ENCODE measurements at places on chromosomes 6 and 20.
A peak's percentile ranks its signal among the peaks of the same experiment; 100 is the strongest.

DNA sequence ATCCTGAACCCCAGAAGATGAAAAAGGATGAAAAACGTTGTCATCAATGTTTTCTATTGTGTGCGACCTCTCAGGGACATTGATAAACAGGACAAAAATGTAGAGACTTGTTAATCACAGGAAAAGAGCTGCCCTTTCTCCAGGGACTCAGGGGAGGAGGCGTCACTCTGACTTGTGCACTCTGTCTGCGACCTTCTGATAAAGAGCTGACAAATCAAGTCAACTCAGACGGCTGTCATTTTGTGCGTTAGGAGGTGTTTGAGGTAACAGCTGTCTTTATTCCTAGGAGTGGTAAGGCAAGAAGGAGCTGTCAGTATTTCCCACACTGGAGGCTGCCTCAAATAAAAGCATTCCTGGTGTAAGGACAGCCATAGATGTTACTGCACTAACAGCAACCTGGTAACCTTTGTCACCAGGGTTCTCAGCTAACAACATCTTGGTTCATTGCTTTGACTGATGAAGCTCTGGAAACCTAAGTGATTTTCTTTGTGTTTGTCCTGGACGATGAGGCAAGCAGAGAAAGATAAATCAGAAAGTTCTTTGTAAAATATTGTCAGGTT, 38.6 kb upstream of the NXT1 start:
- DNase-seq: no peak

DNA sequence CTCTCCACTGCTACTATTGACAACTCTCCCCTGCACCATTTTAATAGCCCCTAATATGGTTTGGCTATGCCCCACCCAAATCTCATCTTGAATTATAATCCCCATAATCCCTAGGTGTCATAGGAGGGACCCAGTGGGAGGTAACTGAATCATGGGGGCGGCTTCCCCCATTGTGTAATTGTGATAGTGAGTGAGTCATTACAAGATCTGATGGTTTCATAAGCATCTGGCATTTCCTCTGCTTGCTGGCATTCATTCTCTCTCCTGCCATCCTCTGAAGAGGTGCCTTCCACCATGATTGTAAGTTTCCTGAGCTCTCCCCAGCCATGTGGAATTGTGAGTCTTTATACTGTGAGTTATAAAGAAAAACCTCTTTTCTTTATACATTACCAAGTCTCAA, 74.1 kb upstream of the TCF21 start:
- no peak for DNase-seq

- no peak for DNase-seq
Measured at GRCh38 chr20:47544240-47544639, 42.6 kb downstream of the NCOA3 start.

DNA sequence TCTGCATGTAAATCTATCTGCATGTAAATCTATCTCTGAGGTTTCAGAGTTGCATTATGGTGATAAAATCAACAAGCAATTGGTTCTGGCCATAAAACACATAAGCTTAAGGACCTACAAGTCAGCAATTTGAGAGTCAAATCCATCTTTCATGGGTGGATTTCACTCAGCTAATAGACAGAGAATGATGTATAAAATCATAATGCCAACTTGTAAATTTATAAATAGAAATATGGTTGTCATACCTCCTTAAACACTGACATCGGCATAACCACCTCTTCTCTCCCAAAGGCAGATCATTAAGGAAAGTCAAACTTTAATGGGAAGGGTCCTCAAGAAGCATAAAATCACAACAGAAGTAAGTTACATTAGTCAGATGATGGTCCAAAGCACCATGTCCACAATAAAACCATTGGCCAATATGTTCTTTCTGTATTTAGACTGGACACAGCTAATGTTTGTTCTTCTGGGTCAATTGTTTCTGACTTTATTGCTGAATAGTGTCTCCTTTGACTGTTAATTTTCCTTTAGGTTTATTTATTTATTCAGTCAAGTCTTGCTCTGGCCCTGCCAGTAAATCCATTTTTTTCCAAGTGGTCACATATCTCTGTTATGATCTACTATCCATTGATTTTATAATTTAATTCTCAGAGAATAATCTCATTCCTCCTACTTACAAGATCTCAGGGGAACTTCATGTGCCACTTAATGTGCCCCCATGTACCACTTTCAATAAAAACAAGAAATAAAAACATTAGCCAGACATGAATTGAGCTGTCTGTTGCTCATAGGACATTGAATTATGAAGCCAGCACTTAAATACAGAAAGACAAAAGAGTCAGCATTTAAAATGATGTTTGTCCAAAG, 382.9 kb upstream of the IRAK1BP1 start:
- DNase-seq: no peak

DNA sequence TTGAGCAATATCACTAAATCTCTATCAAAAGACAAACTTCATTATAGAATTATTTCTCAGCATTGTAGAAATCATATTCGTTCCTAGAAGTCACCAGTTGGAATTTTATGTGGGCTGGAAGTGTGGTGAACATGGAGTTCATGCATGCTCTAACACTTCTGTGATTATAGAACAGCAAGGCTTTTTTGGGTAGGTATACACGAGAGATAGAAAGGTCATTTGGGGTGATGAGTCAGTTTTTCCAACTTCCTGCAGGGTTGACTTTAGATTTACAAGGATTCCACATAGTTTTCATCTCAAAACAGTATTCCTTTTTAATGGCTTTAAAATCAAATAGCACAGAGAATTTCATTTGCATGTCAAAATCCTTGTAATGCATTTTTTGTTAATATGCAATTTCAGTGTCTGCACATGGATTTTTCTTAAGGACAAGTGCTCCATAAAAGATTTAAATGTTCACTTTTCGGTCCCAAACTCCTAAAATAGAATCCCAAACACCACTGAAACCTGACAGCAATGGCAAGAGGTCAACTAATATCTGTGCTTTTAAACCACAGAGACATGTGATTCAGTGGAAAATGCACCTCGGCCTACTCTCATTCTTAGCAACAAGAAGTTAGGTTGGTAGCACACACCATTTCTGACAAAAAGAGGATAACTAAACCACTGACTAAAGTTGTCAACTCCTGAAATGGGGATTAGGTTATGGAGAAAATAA, 211.0 kb downstream of the MOXD1 start:
- no peak for DNase-seq

- no peak for DNase-seq
Measured at GRCh38 chr20:63641792-63642523, 11.3 kb downstream of the STMN3 start.

DNA sequence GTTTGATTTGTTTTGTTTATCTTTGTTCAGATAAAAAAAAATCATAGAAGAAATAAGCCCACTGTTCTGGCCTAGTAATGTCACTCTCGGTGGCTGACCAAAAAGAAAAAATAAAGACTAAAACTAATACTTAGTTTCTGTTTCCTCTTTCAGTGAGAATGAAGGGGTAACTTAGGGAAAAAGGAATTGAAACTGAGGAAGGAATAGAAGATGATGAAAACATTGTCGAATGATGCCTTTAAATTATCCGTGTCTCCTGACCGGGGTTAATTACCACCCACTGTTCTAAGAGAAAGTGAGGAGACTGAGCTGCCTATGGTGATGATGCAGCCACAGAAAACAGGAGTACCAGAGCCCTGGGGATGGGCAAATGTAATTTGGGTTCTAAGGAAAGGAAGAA, 73.1 kb downstream of the PTCHD4 start:
- no peak for DNase-seq

DNA sequence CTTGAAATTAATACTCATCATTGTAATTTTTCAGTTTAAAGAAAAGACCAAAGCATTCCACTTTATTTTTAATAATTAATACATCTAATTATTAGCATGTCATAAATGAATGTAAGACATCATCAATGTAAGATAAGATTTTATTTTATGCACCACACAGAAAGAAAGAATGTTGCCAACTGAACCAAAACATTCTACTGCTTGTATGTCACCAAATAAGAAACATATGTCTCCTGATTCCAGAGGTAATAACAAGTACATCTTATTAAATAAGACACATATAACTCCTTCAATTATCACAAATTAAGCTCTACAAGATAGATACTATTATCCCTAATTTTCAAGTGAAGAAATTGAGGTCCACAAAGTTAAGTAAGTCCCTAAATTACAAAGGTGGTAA, 189.5 kb downstream of the GMDS start:
- no peak for DNase-seq

DNA sequence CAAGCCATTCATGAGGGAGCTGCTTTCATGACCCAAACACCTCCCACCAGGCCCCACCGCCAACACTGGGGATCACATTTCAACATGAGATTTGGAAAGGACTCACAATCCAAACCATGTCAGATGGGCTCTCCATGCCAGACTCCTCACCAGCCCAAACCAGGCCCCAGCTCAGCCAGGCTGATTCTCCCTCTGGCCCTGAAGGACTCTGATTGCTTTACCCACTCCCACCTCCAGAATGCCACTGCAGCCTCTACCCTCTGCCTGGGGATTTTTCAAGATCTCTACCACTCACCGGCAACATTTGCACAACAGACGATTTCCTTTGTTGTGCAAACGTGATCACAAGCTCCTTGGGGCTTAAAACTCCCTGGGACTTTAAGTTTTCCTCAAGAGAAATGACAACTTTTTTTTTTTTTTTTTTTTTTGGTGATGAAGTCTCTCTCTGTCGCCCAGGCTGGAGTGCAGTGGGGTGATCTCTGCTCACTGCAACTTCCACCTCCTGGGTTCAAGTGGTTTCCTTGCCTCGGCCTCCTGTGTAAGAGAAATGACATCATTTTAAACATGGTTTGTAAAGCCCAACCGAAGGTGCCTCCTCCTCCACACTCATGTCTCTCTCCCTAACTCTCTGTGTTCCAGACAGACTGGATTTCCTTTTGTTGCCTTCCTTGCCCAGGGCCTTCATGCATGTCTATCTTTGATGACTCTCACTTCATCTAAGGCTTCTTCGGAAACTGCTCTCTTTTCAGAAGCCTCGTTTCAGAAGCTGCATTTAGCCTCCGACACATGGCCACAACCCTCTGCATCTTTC, 147.0 kb downstream of the CDH26 start:
- DNase-seq: no peak

DNA sequence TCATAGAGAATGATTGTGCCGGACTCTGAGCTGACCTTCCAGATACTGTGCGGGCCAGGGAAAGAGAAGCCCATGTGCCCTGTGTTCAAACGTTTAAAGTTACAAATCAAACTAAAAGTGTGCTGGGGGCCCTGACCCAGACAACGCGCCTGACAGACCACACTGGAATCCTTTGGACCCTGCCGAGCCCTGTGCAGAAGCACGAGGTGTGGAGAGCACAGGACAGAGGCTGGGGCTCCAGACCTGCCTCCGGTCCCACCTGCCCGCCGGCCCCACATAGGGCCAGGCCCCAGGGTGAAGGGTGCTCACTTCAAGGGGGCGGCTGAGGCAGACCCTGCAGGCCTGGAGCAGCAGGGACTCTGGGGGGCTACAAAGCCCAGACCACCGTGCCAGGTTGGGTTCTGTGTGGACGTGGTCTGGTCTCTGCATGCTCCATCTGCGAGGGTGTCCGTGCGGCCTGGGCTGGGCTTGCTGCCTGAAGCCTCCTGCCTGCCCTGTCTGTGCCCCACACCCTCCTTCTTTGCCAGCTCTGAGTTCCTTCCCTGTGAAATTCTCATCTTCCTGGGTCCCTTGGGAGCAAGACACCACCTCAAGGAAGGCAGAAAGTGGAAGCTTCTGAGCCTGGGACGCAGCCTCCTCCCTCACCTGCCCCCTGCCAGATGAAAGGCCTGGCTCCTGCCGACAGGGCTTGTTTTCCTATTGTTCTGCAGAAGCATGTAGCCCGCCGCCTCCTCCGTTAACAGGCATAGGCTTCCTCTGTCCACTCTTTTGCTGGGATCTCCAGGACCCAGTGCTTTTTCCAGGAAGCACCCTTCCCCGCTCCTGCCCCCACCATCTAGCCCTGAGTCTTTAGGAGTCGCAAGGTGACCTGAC, 186.2 kb downstream of the ERMARD start:
- no peak for DNase-seq

GRCh38 chr6:126824226-126824625, 294.2 kb upstream of the RSPO3 start:
- DNase-seq: no peak

GRCh38 chr6:3813150-3813780, 35.9 kb upstream of the FAM50B start:
- DNase-seq: peak; percentile 63

- DNase-seq: no peak
Measured at GRCh38 chr6:145673504-145673903, 61.8 kb downstream of the EPM2A start.

DNA sequence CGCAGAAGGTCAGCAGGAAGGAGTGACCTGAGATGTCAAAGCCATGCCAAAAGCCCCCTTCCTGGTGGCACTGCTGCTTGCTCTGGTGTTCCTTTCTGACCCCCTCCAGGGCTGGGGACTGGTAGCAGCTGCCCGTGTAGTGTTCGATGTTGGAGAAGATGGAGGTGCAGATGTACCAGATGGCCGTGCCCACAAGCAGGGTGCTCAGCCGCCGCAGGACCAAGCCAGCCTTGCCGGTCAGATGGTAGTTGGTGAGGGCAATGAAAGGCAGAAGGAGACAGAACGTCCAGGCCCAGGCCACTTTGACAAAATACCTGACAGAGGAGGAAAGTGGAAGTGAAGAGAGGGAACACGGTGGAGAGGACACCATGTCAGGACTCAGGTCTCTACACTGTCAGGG, 4.1 kb downstream of the FITM2 start:
- no peak for DNase-seq

DNA sequence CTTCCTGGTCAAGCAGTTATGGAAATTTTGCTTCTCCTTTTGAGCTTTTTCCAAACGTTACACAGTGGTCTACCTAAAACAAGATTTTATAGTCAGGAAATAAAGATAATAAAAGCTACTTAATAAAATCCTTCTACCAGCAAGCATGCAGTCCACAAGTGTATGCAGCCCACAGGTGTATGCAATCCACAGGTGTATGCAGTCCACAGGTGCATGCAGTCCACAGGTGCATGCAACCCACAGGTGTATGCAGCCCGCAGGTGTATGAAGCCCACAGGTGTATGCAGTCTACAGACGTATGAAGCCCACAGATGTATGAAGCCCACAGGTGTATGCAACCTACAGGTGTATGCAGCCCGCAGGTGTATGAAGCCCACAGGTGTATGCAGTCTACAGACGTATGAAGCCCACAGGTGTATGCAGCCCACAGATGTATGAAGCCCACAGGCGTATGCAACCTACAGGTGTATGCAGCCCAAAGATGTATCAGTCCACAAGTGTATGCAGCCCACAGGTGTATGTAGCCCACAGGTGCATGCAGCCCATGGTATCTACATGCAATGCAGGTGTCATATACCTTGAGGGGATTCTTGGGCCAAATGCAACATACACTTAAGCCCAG, 26.4 kb upstream of the OCSTAMP start:
- DNase-seq: no peak

DNA sequence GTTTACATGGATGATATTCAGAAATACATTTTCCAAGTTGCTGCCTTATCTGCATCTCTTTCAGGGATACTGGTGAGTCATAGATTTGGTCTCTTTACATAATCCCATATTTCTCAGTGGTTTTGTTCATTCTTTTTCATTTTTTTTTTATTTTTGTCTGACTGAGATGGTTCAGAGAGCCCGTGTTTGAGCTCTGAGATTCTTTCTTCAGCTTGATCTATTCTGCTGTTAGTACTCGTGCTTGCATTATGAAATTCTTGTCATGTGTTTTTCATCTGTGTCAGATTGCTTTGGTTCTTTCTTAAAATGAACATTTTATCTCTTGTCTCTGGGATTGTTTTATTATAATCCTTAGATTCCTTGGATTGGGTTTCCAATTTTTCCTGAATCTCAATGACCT, 317.3 kb downstream of the DOK5 start:
- no peak for DNase-seq
